Lung microvascular endothelial cell (primary cell): ENCODE measurements at places on chromosomes 2 and 18. TPM values are rescaled to one million over a fixed set of nuclear protein-coding genes. Genes with fewer than 3 reads are reported as not detected.

The MPP4 gene
- 0.20 and 2.0 TPM in 2 replicates for total RNA-seq

The NTSR2 gene
- total RNA-seq: not detected in 2 replicates

DNA sequence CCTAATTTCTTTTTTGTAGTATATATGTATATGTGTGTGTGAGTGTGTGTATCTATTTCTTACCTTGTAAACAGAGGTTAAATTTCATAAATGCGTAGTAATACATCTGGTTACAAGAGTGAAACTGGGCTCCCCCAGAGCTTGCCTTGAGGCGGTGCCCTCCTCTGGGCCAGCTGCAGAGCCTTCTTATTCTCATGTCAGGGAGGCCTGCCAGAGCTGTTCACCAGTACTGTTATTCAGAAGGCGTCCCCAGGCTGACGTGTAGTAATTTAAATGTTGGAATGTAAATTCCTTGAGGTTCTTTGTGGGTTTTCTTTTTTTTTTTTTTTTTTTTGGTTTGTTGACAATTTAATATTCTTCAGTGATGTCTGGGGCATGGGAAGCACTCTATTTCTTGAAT is 11.2 kb downstream of the COPS8 start:
- no peak for DNase-seq

GRCh38 chr2:137776697-137777096 is 187.6 kb upstream of the HNMT start:
- DNase-seq: no peak

GRCh38 chr18:11850821-11851145 is 430 bp upstream of the CHMP1B start:
- DNase-seq: peak; percentile 85

The ACTR3 gene
- 60.5 and 63.6 TPM in 2 replicates for total RNA-seq

GRCh38 chr2:223853425-223853837 is 16.0 kb upstream of the AP1S3 start:
- DNase-seq: no peak

DNA sequence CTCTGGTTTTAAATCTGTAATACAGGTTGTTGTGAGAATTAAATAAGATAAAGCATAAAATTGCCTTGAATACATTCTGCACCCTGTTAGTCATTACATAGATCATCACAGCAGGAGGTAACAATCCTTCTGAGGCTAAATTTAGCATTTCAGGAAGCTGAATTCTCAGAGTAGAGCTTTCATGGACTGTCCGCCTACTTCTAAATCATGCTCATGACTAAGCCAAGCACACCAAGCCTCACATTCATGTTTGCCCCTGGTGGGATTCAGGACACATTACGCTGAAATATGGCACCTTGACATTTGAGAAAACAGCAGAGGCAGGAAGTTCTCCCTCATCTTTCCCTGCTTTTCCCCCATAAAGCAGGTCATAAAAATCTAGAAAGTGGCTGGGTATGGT is 16.6 kb upstream of the PIK3C3 start:
- DNase-seq: no peak

DNA sequence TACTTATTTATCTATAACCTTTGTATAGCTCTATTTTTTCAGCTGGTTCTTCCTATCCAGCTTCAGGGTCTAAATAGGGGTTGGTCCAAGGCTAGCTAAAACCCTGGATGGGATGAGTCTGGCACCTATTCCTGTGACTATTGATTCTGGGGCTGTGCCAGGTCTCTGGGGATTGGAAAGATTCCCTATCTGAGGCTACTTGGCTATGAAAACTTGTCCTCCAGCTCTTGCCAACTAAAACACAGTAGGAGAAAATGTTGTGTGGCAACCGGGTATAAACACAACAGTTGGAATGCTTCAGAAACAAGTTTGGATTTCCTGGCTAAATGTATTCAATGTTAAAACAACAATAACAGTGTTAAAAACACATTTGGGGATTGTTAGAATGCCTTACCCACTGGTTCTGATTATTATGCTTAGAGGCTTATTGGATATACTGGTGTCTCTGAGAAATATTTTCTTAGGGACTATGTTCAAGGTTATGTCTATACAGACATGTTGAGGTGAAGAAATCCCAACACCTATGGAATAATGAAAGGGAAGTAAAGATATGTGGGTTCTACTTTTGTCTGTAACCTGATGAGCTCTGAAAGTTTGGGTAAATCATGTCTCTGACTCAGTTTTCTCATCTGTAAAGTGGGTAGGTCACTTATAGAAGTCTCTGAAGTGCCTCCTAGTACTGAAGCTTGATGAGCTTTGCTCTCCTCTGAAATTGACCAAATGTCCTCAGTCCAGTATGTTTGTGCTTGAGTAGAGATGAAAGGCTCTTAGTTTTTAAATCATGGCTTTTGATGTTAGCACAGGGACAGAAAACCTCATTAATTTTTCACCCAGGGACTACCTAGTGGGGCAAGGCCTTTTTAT is 460.7 kb downstream of the MTX2 start:
- peak; percentile 99 for DNase-seq
